CD14-positive monocyte (primary cell): ENCODE measurements at places on chromosomes 5 and 9.
A peak's percentile ranks its signal among the peaks of the same experiment; 100 is the strongest.

GRCh38 chr9:86340356-86341006, 13.7 kb downstream of the TUT7 start:
- no peak for DNase-seq

- DNase-seq: no peak
Observed at GRCh38 chr5:109309326-109310063, 100.3 kb downstream of the PJA2 start.

DNA sequence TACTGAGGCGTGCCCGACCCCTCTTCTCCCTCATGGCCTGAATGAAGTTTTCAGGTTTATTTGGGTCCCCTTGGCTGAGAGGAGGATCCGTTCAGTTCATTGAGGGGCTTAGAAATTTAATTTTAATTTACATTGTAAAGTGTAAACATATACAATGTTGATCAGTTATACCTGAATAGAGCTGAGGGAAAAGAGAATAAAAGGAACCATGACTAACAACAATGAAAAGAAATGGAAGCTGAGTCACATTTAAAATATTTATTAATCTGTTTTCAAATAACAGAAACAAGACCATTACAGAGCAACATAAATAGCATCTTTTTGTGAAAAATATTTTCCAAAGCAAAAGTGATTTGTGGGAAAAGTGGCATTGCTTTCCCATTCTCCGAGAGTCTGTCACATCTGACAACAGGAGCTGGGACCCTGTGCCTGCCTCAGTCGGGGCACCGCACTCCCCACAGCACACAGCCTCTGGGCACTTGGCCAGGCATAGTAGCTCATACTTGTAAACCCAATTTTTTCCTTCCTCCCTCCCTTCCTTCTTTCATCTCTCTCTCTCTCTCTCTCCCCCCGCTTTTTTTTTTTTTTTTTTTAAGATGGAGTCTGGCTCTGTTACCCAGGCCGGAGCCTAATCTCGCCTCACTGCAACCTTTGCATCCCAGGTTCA, 28.7 kb downstream of the PROP1 start:
- DNase-seq: no peak

DNA sequence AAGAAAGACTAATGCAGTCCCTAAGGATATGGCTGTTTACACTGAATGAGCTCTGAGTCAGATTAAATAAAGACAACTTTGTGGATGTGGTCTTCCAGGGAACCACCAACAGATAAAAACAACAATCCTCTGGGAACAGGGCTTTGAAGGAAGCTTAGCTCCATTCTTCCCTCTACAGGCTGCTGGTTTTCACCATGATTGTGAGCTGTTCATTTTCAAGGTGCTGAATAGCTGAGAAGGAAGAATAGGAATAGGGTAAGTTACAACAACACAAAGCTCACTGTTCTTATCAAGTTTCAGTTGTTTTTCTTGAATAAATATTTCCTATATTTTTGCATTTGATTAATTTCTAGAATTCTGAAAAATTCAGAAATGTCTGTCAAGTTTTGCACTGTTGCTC, 25.9 kb upstream of the PTAR1 start:
- DNase-seq: no peak

DNA sequence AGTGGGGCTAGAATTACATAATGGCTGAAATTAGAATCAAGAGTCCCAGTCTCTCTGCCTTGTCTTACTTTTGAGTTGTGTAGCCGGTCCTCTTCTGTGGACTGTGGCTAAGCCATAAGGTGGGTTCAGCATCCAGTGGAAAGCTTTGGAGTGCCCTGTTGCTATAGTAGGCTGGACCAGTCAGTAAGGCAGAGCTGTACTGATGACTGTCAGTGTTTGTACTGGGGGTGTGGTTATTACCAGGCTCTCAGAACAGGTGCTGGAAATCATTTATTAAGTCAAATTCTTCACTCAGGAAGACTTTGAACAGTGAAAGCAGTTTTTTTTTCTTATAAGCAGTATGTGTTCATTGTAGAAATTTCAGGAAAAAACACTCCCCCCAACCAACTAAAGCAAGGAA, 129.4 kb downstream of the ZSWIM6 start:
- DNase-seq: no peak

GRCh38 chr5:101327816-101328215, 424.7 kb upstream of the ST8SIA4 start:
- no peak for DNase-seq

DNA sequence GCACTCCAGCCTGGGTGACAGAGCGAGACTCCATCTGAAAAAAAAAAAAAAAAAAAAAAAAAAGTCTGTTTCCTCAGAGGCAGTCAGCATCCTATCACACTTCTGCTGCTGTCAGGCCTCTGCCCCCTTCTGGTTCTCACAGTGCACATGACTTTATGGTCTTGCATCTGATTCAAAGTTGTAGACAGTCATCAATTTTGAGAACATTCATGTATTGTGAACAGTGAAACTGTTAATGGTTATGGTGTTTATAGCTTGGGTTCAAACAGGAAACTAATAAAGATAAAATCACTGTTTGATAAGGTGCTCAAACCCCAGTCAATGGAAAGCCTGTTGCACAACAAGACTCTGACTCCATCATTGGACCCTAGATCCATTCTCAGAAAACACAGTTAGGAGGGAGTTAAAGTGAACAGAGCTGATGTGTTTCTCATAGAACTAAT, 61.4 kb downstream of the FOXD1 start:
- no peak for DNase-seq

DNA sequence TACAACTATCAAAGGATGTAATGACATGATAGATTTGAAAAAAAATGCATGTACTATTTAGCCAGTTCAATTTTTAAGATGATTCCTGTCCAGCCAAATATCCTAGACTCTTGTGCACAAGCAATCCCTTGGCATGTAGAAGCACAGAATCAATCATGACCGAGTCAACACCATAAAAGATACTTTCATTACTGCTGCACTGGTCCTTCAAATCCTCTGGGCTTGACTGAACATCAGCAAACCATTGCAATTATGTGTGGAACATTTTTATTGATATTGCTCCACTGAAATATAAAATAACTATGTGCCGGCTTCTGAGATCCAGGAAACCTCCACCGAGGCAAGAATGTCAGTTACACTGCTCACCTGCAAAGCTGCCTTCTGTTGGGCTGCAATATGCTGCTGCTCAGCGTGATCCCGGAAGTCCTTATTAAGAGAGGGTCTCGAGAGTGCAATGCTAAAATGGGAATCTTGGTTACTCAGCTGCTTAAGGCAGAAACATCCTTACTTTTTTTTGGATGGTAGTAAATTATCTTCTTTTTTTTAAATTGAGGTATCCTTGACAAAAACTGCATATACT, 28.7 kb downstream of the INIP start:
- no peak for DNase-seq

- DNase-seq: peak; percentile 63
Observed at GRCh38 chr5:172659909-172660628, 19.0 kb downstream of the NEURL1B start.

GRCh38 chr5:105953616-105954015, 1717.1 kb downstream of the EFNA5 start:
- DNase-seq: no peak

GRCh38 chr5:142405814-142406395, 81.1 kb upstream of the SPRY4 start:
- no peak for DNase-seq
